ENCODE measurements at places on chromosomes 16 and 17. TPM values are rescaled to one million over a fixed set of nuclear protein-coding genes. Genes with fewer than 3 reads are reported as not detected.

- H3K4me3 ChIP-seq, result no peak overlapping the region
- no peaks in the 10 kb centered on the region for H3K27me3 ChIP-seq
- H3K27ac ChIP-seq, result no peak overlapping the region
- peaks cover 22% of the 10 kb centered on the region for H3K4me1 ChIP-seq
- peaks cover 60% of the 10 kb centered on the region for H3K36me3 ChIP-seq
Observed at GRCh38 chr16:15037745-15038144, 18.1 kb downstream of the NTAN1 start.

DNA sequence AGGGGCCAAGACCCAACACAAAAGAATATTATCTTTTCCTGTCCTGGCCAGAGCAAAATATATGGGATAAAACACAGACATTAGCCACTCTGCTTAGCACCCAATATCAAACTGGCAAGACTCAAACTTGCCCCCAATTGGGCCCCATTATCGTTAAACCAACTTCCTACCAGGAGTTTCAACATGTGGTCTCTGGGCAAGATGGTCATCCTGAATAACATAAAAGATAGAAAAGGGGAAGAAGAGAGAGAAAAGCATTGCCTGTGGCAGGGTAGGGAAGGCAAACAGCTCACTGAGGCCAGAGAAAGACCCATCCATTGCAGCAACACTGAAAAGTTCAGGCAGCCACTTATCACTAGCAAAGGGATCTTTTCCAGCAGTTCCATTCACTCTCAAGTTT, 502.1 kb downstream of the KIF2B start:
- no peaks in the 10 kb centered on the region for H3K36me3 ChIP-seq
- H3K4me3 ChIP-seq, result no peak overlapping the region
- H3K4me1 ChIP-seq, result no peaks in the 10 kb centered on the region
- no peak overlapping the region for H3K27ac ChIP-seq
- no peaks in the 10 kb centered on the region for H3K27me3 ChIP-seq
- no peak for DNase-seq

Gene INCA1
- 0.32 TPM for total RNA-seq

DNA sequence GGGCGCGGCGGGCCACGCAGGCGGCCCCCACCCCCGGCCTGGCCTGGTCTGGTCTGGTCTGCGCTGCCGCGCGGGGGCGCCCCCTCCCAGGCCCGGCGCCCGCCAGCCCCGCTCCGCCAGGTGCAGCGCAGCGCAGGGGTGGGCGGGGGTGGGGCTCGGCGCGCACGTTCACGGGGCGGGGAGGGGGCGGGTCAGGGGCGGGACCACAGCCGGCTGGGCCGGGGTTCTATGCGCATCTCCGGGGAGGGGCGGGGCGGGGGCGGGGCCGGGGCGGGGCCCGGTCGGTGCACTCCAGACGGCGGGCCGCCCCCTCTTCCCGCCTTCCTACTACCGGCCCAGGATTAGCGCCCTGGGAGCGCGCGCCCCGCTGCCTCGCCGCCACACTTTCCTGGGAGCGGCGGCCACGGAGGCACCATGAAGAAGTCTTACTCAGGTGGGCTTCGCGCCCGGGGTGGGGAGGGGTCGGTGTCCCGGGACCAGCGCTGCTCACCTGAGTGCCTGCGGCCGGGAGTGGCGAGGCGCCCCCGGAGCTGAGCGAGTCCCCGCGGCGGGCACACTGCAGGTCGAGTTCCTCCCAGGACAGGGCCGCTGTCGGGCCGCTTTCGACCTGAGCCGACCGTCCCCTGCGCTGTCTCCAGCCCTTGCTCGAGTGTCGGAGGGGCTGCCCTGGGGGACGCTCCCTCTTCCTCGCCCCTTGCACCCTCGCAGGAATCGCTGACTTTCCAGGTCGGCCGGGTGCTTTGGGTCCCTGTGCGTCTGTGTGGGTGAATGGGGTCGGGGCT, 140.5 kb downstream of the SEC14L1 start:
- no peaks in the 10 kb centered on the region for H3K36me3 ChIP-seq
- DNase-seq, result peak; percentile 68
- peaks cover 17% of the 10 kb centered on the region for H3K4me1 ChIP-seq
- H3K27ac ChIP-seq, result no peak overlapping the region
- H3K4me3 ChIP-seq, result peak overlapping the region; percentile 65

- no peak for DNase-seq
- H3K36me3 ChIP-seq, result no peaks in the 10 kb centered on the region
Observed at GRCh38 chr17:71550675-71551074, 570.1 kb upstream of the SOX9 start.

GRCh38 chr17:67076290-67076689, 31.9 kb downstream of the CACNG1 start:
- no peak overlapping the region for H3K4me3 ChIP-seq
- no peak for DNase-seq
- peaks cover 13% of the 10 kb centered on the region for H3K36me3 ChIP-seq
- H3K27ac ChIP-seq, result no peak overlapping the region

- no peak overlapping the region for H3K4me3 ChIP-seq
- no peak for DNase-seq
- H3K36me3 ChIP-seq, result no peaks in the 10 kb centered on the region
- peaks cover 33% of the 10 kb centered on the region for H3K27me3 ChIP-seq
Observed at GRCh38 chr16:66335704-66336329, 30.7 kb upstream of the CDH5 start.
